Stimulated activated CD8-positive, alpha-beta memory T cell treated with anti-CD3 and anti-CD28 coated beads, Interleukin-4, amount 100 ng/mL, for 1 hour (primary cell): ENCODE measurements at places on chromosomes 7 and 10.

GRCh38 chr10:89978081-89978480 lies 276.7 kb downstream of the KIF20B start:
- DNase-seq: no peak

DNA sequence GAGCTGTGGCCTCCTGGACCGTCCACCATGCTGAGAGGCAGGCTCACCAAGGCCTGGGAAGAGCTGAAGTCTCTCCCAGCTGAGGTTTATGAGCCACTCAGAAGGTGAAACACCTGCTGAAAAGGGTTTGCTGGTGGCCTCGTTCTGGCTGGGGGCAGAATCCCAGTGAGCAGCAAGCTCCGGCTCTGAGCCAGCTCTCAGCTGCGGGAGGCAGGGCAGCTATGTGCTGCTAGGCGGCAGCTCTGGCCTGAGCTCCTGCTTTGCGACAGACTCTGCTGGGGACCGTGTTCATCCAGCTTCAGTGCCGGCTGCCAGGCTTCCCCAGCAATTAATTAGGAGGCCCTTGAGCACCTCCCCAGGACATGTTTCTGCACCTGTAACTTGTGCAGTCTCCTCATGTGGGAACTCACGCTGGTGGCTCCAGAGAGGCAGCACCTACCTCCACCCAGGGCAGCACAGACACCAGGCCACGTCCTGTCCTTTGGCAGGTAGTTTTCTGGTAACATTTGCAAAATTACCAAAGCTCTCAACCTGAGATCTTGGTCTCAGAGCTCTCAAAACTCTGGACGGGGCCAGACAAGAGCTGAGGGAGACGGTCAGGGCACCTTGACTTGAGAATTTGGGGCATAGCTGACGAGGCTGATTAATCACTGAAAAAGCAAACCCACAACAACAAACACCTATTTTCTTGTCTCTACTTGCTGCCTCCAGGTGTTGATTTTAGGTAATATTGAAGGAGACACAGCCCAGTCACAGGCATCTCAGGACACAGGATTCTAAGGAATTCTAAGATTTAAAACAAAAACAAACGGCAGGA lies 185.0 kb downstream of the TCERG1L start:
- DNase-seq: no peak

DNA sequence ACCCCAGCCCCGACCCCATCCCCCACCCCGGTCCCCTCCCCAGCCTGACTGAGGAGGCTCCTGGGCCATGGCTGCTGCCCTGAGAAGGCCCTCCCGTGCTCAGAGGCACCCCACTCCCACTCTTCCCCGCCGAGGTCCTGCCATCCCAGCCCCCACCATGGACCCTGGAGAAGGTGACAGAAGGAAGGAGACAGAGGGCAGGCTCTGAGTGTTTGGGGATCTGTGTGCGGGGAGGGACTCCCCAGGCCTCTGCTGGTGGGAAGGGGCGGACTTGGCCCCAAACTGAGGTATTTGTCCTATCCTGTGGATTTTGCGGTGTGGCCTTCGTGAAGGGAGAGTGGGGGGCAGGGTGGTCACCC lies 53.4 kb downstream of the PWWP2B start:
- DNase-seq: no peak

GRCh38 chr7:78148166-78148894 lies 349.8 kb downstream of the PHTF2 start:
- DNase-seq: no peak

- no peak for DNase-seq
Measured at GRCh38 chr10:15879663-15880062, 19.4 kb upstream of the MINDY3 start.
